ENCODE measurements at places on chromosomes 12 and 14.

- no peak for DNase-seq
Observed at GRCh38 chr14:46250113-46250703, 401.4 kb downstream of the RPL10L start.

DNA sequence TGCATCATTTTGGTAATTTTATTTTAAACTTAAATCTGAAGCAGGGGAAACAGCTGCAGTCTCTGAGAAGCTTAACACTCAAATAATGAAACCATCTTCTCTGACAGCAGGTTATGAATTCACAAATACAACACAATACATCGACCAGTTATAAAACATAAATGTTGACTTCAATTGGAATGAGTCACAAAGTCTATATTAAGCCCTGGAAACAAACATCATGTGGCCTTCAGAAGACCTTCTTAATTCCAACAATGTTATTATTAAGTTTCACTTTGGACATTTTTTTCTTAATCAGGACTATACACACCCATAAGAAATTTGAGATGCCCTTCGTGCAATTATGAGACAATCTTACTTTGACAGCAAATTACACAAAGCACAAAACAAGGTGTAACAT is 68.9 kb downstream of the CEP128 start:
- DNase-seq = no peak

- no peak for DNase-seq
Observed at GRCh38 chr12:47222520-47223030, 142.8 kb upstream of the AMIGO2 start.

DNA sequence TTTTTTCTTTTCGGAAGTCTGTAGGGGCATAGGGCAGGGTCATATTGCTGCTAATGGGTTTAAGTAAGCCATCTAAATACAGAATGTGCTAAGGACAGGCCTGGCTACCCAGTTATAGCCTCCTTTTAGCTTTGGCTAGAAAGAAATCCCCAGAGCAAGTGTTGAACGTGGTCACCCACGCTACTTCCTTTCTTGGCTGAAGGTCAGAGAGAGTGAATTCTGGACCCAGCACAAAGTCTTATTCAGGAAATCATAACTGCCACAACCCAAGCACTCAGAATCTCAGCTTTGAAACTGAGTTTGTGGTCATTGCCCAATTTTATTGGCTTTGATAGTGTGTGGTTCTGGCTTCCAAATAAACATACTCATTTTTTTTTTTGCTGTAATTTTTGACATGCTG is 542.1 kb upstream of the ATP2B1 start:
- no peak for DNase-seq

GRCh38 chr14:24146978-24147760 is at the start of gene RNF31:
Gene RNF31, plus strand, starts transcription at chr14:24147498. Its CDS starts 201 bp downstream, at chr14:24147699.
- DNase-seq = peak; percentile 93

GRCh38 chr12:26870491-26871419 is 37.8 kb upstream of the ITPR2 start:
- DNase-seq = no peak

- no peak for DNase-seq
Observed at GRCh38 chr14:63361790-63362189, 43.1 kb upstream of the GPHB5 start.

DNA sequence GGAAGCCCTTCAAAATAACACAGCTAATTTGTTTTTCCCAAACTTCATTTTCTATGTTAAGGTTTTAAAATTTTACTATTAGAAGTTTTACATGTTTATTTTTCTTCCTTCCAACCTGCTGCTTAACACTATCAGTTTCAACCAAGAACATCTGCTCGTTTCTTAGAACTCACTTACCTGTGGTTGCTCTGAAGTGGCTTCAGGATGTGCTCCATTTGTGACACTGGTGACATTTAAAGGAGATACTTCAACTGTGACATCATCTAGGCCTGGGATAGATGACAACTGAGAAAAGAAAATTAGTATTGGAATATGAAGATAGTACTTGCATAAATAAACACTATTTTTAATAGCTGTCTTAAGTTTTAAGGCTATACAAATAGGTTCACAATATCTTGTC is 17.9 kb downstream of the WASHC3 start:
- no peak for DNase-seq

GRCh38 chr12:57726151-57726883 is 12.2 kb downstream of the AGAP2 start:
- peak; percentile 80 for DNase-seq

DNA sequence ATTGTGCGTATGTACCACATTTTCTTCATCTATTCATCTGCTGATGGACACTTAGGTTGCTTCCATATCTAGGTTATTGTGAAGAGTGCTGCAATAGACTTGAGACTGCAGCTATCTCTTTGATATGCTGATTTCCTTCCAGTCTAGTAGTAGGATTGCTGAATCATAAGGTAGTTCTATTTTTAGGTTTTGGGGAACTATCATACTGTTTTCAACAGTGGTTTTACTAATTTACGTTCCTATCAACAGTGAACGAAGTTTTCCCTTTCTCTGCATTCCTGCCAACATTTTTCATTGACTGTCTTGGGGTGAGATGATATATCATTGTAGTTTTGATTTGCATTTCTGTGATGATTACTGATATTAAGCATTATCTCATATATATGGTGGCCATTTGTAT is 482.2 kb downstream of the SLC16A7 start:
- no peak for DNase-seq

DNA sequence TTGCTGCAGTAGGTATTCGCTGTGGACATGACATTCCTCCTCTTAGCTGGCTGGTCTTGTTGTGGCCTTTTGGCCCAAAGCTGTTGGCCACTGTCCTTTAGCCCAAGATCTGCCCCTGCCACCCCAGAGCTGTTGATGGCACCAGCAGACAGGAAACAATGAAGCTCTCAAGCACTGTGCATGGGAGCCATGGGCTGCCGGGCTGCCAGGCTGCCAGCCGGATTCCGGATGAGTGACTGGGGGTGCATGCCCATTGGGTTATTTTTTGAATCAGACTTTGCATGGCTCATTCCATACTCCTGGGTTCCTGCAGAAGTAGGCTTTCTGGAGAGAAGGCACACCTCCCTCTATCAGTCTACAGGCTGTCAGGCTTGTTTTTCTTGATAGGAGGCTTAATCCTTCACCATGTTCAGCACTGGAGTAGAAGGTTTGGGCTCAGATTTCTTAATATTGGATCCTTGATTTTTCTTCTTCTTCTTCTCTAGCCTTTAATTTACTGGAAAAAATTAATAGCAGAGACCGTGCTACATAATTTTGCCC is 32.4 kb downstream of the MAX start:
- no peak for DNase-seq

DNA sequence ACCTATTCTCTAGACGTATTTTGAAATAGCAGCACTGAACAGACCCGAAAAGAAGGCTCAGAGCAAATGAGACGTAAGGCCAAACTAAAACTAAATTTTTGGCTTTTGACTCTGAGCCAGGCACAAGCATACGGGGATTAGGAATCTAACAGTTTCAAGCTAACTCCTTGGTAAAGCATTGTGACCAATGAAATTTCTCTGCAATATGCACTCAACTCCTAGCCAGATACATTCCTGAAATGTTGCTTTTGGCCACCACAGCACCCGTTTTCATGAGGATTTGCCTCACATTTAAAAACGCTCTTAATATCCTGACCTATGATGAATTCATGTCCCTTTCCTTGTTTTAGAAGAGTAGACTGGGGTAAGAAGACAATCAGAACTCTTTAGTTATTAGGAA is 53.1 kb upstream of the NPFF start:
- no peak for DNase-seq

DNA sequence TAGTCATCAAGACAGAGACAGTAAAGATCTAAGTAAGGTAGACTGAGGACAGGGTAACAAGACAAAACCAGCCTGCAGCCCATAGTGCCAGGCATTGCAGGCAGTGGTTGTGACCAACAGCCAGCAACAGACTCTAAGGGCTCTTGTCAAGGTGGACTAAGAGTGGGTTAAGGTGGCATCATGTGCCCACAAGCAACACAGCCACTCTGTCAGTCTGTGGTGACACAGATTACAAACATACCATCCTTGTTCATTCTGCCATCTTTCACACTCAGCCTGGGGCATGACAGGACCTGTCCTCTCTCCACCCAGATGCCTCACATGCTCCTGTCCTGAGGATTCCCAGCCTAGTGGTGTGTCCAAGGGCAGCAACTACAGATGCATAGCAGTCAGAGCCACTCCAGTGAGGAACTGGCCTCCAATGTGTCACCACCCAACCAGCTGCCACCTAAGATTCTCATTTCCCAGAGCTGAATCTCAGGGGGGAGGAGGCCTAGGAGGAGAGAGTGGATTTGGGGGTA is 28.3 kb downstream of the VDR start:
- no peak for DNase-seq

- DNase-seq = no peak
Observed at GRCh38 chr14:101980700-101981099, 16.3 kb downstream of the DYNC1H1 start.

DNA sequence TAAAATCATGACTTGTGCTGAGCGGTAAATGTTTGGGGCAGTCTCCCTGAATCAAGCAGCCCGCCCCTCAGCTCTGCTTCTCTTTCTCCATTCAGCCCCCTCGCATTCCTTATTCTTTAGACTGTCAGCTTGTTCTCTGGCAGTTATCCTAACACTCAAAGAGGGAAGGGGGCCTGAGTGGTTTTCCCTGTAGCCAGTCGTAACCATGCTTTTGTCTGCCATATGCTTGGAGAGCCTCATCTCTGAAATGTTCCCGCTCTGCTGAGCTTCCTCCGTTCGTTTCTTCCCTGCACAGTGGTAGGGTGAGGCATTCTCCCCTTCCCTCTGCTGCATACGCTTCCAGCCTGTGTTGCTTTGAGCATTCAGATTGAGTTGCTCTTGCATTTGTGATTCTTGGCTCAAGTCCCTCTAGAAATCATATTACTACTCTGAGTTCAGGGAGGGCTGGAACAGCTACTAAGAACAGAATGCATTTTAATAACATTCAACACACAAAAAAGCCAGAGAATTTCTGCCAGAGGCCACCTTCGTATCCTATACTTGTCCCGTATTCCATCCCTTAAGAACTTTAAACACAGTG is 119.7 kb downstream of the FBXL14 start:
- no peak for DNase-seq

- DNase-seq = no peak
Observed at GRCh38 chr12:10365696-10366405, 24.0 kb downstream of the KLRK1 start.

GRCh38 chr12:102631274-102631673 is 150.9 kb upstream of the IGF1 start:
- no peak for DNase-seq

- DNase-seq = no peak
Observed at GRCh38 chr14:73943083-73943482, 6.8 kb downstream of the FAM161B start.

- no peak for DNase-seq
Observed at GRCh38 chr14:22489244-22489545, 99.8 kb downstream of the DAD1 start.

DNA sequence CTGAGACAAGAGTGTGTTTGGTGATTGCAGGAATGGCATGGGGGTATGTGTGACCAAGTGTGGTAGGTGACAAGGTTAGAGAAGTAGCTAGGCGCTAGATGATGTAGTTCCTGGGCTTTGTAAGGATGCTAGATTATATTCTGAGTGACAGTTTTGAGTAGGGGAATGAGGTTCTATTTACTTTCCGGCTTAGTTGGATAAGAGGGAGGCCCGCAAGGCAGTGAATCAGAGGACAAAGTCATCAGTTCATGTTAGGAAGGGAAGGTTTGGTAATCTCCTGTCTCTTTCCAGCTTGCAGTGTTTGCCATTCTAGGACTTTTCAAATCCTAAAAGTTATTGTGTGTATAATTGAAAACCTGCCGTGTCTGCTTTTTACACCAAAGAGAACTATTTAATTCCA is 45.0 kb downstream of the CFAP54 start:
- DNase-seq = no peak

DNA sequence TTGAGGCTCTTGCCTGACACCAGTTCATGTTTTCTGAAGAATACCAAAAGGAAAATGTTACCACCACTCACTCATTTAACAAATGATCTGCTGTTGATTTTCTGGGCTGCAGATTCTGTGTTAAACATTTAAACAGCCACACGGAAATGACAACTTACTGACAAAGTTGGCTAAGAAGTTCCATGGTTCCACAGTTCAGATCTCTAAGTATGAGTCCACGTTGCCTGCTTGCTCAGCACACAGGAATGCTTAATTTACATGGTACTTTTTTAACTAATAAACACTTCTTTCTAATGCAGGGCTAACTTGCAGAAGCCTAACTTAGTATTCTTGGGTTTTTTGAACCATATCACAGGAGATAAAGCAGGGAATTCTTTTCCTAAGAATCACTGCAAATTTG is 34.7 kb downstream of the PTGER2 start:
- DNase-seq = no peak

DNA sequence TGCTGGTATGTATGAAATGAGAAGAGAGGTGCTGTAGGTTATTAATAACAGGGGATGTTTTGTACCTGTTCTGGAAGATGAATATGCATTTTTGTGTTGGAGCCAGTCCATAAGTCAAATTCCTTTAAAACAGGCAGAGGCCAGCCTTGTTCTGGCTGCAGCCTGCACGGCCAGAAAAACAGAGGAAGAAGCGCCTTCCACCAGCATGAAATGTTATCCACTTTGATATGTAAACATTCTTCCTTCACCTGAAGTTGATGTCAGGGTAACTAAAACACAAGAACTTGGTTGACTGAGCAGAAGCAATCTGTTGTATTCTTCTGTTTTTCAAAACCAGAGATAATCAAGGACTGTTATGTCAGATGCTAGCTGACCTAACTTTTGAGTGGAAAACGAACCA is 237.9 kb upstream of the PLEKHG7 start:
- no peak for DNase-seq
